ENCODE measurements at places on chromosomes 11 and 22.

DNA sequence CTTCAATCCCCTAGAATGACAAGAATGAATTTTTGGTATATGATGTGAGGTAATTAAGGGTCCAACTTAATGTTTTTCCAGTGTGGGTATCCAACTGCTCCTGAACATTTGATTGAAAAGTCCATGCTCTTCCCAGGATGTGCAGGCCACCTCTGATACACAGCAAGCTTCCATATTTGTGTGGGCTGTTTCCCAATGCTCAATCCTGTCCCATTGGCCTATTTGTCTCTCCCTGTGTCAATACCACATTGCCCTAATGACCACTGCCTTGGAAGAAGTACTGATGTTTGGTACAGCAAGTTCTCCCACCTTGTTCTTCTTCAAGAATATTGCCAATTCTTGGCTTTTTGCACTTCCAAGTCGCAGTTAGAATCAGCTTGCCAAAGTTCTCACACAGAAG is 42.9 kb downstream of the KCNQ1OT1 start:
- no peak for DNase-seq

DNA sequence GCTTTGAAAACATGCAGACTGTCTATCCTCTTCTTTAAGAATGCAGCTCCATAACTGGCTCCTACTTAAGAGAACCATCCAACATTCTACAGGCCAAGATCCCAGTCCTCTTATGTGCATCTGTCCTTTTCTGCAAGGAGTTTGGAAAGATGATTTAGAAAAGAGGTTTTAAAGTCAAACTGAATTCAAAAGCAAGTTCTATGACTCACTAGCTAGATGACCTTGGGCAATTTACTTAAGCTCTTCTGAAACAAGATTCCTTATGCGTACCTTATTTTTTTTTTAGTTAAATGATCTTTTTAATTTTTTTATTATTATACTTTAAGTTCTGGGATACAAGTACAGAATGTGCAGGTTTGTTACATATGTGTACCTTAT is 29.2 kb downstream of the GUCY1A2 start:
- no peak for DNase-seq

GRCh38 chr22:43375951-43376455 is 32.8 kb upstream of the SCUBE1 start:
- no peak for DNase-seq

DNA sequence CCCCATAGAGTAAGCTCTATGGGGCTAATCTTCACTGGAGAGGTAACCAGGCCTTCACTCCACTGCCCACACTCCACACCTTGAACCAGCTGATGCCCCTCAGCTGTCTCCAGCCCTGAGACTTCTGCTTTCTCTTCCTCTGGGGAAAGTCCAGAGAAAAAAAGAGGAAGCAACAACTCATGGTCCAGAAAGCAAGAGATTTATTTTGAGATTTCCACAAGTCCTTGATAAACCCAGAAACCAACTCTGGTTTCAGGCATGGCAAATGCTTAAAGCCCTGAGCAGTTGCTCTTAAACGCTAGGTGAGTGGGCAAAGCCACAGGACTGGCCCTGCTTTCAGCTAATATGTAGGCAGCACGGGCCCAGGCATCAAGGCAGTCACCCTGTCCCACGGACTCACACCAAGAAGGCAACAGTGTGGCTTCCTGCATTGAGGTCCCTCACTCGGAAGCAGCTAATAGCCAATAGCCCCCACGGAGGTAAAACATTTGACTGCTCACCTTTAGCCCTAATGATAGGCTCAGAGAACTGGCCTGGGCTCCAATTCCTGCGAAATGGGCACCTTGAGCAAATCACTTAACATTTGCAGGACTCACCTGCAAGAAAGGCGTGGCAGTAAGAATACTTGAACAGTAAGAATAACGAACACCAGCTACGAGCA is 4.3 kb downstream of the CYB561A3 start:
- peak; percentile 74 for DNase-seq

Measured in GM06990 (cell line).